ENCODE measurements at places on chromosomes 6 and 20.

DNA sequence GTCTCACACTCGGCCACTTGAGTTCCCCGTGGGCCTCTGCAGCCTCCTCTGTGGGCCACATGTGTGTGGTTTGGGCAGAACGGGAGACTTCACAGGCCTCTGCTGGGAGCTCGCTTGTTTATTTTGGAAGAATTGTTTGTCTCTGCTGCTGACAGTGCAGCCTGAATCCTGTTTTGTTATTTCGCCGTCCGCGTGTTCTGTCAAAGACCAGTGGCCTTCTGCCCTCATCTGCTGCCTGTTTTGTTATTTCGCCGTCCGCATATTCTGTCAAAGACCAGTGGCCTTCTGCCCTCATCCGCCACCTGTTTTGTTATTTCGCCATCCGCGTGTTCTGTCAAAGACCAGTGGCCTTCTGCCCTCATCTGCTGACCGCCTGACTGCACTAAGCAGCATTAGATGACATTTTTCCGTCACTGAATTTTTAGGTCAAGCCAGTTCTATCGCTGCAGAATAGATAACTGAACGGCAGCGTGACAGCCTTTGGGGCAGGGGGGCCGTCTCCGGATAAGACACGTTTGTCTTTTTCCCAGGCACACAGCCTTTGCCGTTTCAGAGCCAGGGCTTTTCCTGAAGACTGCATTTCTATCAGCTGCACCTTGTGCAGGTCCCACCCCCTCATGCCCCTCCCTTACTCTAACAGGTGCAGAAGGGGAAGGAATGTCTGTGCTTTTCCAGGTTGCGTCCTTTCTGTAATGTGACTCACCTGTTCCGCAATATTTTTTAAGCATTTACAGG, 158.5 kb upstream of the AFDN start:
- peak; percentile 42 for DNase-seq

- DNase-seq = no peak
Observed at GRCh38 chr6:22774129-22774528, 204.8 kb downstream of the HDGFL1 start.

DNA sequence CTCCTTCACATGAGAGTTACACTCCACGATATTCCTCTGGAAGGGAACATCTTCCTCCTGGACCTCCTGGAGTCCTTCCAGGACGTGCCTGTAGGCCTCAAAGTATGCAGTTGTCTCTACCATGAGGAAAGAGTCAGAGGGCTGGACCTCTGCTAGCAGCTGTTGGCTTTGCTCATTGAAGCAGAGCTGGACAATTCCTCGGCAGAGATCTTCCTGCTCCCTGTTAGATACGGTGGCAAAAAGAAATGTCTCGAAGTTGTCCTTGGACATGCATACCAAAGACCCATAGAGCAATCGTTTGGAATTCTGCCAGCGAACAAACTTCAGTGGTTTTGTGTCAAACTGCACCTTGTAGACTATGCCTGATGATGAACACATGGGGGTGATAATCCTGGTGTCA, 7.7 kb downstream of the ZNFX1 start:
- DNase-seq = no peak

- DNase-seq = no peak
Observed at GRCh38 chr6:44190715-44191114, 26.0 kb upstream of the MYMX start.

GRCh38 chr6:167956983-167957492, 40.4 kb upstream of the KIF25 start:
- no peak for DNase-seq

DNA sequence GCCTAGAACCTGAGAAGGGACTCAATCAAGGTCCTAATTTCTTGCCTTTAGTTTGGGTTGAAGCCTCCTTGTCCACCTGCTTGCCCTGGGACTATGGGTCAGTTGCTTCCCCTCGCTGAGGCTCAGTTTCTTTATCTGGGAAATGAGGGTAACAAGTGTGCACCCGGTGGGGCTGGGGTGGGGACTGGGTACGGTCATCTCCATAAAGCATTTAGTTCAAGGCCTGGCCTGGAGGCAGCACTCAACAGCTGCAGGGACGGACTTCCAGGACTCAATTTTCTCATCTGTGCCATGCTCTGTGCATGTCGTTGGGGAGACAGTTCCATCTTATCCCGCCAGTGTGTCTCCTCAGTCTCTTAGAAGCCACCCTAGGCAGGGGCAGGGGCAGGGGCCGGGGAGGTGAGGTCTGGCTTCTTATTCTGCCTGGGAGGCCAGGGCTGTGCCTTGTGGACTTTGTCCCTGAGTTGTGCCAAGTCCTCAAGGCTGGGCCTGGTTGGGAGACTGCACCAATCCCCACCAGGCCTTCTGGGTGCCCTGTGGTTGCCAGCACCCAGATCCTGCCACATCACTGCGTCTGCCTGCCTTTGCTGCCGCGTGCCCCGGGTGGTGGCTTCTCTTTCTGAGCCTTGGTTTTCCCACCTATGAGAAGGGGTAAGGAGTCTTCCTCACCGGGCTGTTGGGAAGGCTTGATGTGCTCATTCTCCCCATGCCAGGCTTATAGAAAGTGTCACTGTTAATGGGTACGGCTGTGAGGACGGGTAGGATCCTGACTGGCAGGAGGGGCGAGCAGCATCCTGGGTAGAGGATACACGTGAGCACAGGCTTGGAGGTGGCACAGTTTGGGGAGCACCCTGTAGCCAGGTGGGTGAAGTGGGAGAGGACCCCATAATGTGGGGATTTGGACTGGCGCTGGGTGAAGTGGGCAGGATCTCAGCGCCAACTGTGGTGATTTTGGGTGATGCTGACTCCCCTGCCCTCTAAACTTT, 8.6 kb downstream of the SRC start:
- peak; percentile 80 for DNase-seq

DNA sequence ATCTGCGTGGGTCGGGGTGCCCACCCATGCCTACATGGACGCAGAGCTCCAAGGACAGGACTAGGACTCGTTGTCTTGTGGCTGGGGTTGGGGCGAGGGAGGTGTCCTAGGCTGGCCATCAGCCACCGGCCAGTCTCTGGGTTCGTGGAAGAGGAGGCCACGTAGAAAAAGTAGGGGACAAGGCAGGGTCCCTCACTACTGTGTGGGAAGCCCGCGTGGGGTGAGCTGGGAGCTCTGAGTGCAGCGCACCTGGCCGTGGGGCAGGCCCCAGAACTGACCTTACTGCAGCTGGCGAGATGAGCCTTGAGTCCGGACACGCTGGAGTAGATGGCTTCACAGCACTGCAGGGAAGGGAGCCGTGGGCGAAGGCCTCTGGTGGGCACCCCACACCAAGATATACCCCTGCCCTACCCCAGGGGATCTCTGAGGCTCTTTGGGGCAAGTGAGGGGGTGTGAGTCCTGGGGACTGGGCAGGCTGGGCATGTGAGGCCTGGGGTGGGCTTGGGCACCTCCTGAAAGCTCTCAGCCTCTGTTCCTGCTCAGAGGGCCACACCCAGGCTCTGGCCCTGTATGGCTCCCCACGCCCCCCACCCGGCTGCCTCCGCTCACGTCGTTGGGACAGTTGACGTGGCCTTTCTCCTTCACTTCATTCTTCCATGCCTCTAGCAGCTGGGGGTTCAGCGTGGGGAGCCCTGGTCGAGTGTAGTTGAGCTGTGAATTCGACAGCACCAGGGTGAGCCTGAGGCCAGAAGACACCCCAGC, 5.6 kb upstream of the UCKL1 start:
- DNase-seq = no peak

DNA sequence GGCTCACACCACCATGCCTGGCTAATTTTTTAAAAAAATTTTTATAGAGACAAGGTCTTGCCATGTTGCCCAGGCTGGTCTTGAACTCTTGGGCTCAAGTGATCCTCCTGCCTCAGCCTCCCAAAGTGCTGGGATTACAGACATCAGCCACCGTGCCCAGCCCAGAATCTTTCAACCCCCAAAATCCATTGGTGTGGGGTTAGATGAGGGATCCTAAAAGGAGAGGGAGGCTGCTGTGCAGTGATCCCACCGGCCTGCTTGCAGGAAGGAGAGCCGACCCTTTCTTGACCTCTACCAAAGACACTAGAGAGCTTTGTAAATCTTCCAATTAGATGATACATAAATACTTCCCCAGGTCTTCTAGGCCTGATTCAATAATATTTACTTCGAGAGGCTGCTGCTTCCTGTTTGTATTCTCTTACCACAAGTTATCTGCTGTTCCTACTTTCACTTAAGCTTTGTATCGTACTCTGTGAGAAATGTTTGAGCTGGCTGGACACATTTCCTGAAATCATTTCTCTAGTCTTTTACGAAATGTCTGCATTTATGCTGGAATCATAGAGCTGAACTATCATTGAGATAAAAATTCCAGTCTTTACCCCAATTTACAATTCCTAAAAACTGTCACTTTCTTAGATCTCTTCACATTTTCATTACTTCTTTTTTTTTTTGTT, 49.3 kb upstream of the IER3 start:
- no peak for DNase-seq

DNA sequence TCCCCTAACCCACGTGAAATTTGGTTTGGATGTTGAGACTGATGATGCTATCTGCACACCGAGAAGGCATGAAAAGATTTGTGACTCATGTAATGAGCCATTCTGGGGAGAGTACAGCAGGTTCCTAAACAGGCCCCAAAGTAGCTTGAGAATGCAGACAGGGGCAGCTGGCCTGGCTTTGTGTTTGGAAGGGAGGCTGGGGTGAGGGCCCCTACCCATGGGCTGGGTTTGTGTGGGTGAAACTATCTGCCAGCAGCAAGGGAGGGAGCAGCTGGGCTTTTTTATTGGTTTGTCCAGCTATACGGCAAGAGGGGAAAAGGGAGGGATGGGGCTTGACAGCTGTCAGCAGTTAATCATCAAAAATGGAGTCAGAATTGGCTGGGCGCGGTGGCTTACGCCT, 87.0 kb upstream of the RNF24 start:
- no peak for DNase-seq

DNA sequence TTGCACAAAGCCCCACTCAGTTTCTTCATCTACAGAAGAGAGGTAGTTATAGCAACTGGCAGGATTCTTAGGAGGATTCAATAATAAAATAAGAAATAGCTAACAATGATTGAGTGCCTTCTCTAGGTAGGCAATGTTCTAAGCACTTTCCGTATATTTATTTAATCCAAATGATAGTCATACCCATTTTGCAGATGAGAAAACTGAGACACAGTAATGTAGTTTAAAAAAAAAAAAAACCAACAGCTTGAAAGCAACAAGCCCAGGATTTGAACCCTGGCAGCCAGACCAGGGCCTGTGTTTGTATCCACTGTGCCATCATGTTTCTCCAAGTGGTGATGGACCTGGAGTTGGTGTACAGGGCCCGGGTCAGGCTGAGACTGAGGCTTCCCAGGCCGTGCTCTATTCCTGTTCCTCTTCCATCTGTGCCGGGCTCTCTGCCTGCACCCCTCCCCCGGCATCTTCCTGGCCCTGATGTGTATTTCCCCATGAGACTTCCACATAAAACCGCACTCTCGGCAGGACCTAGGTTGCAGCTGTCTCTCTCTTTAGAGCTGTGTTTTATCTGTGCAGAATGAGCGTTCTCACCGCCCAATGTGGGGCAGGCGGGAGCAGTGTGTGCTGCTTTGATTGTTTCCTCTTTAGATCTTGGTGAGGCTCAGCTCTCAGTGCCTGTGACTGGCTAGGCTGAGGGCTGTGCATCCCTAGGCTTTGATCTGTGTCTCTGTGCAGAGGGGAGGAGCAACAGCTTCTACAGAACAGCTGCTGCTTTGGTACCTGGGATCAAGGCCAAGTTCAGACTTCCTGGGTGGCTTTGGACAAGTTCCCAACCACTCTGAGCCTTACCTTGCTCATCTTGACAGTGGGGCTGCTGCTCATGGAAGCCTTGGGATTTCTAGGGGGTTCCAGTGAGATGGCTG, 49.5 kb downstream of the TOX2 start:
- DNase-seq = peak; percentile 34

DNA sequence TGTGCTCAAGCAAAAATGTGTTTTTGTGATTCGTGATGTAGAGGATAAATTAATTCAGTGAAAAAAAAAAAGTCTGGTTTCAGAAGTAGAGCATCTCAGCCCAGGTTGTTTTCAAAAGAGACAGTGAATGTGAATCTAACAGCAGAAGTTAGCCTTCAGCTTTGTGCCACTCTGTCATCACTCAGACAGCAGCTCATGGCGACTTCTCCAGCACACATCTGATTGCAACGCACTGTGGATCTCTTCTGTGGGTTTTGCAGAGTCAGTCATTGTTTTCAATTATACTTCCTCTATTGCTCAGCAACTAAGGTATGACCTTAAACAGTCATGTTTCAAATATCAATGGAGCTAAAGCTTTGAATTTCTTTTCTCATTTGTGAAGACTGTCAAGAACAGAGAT, 335.5 kb upstream of the POU3F2 start:
- no peak for DNase-seq

DNA sequence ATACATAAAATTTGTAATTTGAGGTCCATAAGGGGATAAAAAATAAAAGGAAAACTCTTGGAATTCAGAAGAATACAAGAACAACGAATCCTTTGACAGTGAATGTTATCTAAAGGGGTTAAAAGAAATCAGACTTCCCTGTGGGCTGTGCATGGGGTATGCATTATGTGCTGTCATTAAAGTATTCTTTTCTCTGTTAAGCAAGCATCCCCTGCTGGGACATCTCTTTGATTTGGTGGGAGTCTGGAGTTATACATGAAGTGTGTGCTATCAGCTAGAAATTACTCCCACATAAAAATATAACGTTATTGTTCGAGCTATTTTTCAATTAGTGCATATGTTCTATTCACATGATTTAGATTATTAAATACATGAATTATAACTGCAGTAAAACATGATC, 195.2 kb downstream of the CENPW start:
- no peak for DNase-seq

- DNase-seq = no peak
Observed at GRCh38 chr6:130629640-130630039, 197.6 kb upstream of the SMLR1 start.

- no peak for DNase-seq
Observed at GRCh38 chr20:58554541-58554940, 39.3 kb upstream of the APCDD1L start.

DNA sequence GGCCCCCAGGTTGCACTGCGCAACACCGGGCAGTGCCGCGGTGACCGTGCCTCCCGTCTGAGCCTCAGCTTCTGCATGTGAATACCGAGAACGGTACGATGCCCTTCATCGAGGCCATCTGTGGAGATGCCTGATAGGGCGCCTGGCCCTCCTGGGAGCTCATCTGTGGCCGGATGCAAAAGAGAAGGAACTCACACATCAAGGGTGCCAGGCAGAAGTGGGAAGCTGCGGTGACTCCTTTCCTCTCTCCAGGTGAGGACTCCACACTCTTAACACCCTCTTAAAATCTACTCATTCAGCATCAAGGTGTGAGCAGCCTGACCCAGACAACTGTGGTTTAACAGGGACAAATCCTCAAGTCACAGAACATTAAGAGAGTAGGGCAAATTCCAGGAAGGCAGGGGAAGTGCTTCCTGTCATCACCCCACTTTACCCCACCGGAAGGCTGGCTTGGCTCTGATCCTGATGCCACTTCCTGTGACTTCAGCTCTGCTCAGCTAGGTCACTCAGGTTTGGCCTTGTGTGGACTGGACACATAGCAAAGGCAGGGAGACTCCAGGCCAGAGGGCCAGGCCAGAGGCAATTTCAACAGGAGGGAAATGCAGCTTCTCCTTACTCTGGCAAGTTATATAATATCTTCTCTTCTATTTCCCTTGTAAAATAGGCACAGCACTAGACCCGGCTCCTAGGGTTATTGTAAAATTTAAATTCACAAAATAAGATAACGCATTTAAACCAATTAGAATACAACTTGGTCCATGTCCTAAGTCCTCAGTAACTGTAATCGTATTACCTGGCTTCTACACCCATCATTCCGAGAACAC, 69.4 kb downstream of the CPNE5 start:
- DNase-seq = no peak

GRCh38 chr6:167553736-167554119, 228.8 kb downstream of the TTLL2 start:
- no peak for DNase-seq

GRCh38 chr20:62321521-62321948, 18.7 kb downstream of the ADRM1 start:
- no peak for DNase-seq

Data from mucosa of gallbladder (tissue), 1 donor.